ENCODE measurements at places on chromosomes 12 and 14. TPM values are rescaled to one million over a fixed set of nuclear protein-coding genes. Genes with fewer than 3 reads are reported as not detected.

Gene GNB3
- total RNA-seq: 0.27 TPM

Gene SERPINA10
- not detected for total RNA-seq

Gene GLIPR1L1
- total RNA-seq: not detected

Gene RNFT2
- total RNA-seq: 18.2 TPM

Gene HCAR3
- not detected for total RNA-seq

Gene SERPINA12
- not detected for total RNA-seq

Gene RNASE7
- total RNA-seq: not detected

Gene PTPN6
- 311 TPM for total RNA-seq

Gene CLEC1B
- not detected for total RNA-seq

Gene POLR3B
- 5.9 TPM for total RNA-seq

Gene SOAT2
- not detected for total RNA-seq
